AML-193 (cell line): ENCODE measurements at places on chromosomes 5 and 9.

DNA sequence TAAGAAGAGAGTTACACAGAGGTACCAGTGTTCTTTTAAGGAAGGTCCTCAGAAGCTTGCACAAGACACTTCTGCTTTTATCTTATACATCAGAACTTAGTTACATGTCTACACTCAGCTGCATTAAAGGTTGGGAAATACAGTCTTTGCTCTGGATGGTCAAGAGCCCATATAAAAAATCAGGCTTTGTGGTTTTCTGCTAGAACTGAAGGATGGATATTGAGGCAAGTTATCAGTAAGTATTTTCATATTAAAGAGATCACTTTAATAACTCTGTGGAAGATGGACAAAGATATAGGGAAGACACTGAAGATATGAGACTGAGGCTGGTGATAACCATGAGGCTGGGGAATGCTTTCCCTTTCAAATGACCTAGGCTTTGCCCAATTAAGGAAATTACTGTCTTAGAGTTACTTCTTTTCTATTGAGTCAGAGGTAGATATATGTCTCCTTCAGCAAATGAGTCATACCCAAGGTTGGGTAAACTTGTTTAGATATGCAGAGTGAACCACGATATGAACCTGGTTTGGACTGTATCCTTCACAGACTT is 87.0 kb upstream of the TNC start:
- DNase-seq = peak; percentile 3

DNA sequence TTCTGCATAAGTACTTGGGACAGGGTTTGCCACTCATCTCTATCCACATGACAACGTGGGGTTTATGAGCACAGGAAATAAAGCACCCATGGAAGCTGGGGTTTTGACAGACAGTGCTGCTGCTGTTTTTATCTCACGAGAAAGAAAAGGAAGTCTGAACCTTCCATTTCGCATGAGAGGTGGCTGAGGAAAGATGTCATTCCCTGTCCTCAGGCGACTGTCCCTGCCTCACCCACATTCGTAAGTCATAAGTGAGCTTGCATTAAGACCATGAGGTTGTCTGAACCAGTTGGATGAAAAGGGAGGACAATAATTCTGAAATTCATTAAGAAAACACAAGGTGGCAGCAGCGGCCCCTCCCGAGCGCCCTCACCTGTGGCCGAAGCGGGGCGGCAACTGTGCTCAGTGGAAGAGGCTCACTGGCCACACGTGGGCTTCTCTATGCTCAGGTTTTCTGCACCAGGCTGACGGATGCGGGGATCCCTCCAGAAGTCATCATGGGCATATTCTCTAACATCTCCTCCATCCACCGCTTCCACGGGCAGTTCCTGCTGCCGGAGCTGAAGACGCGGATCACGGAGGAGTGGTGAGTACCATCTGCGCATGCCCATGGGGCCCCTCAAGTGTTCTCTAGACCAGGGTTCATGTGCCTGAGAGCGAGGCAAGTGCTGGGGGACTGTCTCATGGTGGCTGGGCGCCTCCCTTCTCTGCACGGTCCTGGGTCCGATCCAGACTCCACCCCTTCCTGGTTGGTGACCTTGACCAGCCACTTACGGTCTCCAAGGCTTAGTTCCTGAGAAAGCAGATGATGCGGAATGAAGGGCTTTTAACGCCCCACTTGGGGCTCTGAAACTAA is 54.7 kb upstream of the SUSD3 start:
- DNase-seq = peak; percentile 20

GRCh38 chr5:136811551-136811950 is 446.2 kb upstream of the TRPC7 start:
- no peak for DNase-seq

DNA sequence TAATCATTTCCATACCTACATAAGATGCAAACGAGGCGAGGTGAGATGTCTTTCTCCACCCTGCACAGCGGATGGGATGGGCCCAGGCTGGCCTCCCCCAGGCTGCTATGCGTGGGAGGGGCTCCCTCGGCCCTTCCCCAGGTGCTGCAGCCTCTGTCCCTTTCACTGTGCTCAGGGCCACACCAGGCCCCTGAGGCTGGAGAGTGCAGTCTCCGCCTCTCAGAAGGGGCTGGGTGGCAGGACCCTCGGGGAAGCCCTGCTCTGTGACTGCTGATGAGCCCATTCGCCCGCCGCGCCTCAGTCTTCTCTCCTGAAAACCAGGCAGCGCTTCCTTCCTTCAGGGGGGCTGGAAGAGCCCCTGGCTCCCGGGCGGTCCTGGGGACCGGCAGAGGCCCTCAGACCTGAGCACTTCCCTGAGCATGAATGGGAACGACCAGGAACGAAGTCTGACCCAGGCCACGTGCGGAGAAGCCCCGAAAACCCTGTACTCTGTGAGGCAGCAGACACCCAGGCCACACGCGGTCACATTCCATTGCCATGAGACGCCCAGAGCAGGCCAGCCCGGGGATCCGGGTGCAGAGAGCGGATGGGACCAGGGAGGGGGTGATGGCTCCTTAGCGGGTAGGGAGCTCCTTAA is 21.9 kb upstream of the NOTCH1 start:
- DNase-seq = no peak

- no peak for DNase-seq
Observed at GRCh38 chr9:32867026-32867425, 83.7 kb downstream of the TMEM215 start.

- no peak for DNase-seq
Observed at GRCh38 chr5:180281706-180282105, 10.2 kb downstream of the MAPK9 start.

- DNase-seq = no peak
Observed at GRCh38 chr9:136092353-136092650, 2.8 kb downstream of the NACC2 start.

GRCh38 chr5:5933651-5934050 is 444.7 kb downstream of the MED10 start:
- no peak for DNase-seq

GRCh38 chr9:134433101-134433500 is 106.8 kb downstream of the RXRA start:
- DNase-seq = no peak

- no peak for DNase-seq
Observed at GRCh38 chr5:60671899-60672692, 27.9 kb downstream of the DEPDC1B start.

GRCh38 chr5:162956570-162956969 is 480.8 kb upstream of the CCNG1 start:
- no peak for DNase-seq

DNA sequence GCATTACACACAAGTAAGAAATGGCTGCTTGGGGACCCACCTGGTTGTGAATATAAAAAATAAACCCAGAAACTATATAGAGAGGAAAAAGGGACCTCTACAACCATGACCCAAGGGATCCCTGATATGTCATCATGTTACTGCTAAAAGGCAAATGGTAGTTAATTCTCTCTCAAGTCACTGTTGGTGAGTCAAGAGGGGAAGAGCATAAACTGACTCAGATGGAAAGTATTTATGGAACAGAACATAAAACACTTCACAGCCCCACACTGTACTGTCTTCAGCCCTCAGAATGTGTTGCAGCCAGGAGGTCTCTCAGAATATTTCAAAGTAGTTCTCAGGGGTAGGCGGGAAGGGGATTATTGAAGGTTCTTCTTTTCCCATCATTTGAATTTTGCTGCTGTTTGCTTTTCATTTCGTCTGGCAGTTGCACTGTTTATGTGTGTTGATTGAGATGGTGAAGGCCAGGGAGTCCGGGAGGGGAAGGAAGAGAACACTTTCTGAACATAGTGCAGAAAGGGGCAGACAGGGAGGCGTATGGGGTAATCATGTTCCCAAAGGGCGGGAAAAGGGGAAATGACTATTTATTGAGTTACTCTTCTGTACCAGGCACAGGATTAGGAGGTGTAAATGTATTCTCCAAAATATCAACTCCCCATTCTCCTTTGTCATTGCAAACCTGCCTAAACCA is 85.5 kb downstream of the TEK start:
- DNase-seq = no peak

DNA sequence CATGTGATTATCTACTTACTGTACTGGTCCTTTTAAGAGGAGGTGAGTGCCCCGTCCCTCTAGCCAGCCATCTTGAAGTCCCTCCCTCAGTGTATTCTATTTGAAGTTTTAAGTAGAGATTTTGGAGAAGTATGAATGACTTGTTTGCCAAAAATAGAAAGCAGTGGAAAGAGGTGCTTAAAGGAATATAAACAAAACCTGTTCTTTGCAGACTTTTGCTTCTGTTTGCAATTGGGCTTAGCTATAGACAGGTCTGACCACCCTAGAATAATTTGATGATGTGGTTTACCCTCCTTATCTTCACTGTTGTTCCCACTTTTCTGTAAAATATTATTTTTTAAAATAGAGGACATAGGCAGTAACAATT is 21.2 kb downstream of the OSMR start:
- DNase-seq = no peak

- DNase-seq = no peak
Observed at GRCh38 chr9:111197256-111197655, 132.8 kb downstream of the OR2K2 start.

DNA sequence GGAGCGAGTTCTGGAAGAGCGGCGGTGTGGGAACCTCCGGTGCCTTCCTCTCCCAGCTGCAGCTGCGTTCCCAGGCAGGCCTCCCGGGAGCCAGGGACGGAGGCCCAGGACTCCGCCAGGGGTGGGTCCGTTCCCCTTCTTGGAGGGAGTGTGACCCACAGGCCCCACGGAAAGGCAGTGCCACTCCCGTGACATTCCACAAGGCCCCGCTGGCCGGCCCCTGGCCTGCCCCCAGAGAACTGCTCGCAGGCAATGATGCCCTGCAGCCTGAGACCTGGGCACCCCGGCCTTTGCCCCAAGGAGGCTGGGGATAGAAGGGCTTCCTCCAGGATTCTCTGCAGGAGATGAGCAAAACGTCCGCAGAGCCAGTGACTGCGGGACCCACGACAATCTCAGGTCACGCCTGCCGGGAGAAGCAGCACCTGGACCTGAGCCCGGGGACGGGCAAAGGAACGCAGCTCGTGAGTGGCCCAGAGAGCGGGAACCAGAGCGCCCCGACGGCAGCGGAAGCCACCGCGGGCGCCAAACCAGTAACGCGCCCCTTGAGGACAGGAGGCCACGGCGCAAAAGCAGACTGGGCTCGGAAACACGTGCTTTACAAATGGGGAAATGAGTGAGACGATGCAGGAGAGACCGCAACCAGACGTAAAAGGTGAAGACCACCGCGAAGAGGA is 9.3 kb downstream of the OBP2B start:
- no peak for DNase-seq

DNA sequence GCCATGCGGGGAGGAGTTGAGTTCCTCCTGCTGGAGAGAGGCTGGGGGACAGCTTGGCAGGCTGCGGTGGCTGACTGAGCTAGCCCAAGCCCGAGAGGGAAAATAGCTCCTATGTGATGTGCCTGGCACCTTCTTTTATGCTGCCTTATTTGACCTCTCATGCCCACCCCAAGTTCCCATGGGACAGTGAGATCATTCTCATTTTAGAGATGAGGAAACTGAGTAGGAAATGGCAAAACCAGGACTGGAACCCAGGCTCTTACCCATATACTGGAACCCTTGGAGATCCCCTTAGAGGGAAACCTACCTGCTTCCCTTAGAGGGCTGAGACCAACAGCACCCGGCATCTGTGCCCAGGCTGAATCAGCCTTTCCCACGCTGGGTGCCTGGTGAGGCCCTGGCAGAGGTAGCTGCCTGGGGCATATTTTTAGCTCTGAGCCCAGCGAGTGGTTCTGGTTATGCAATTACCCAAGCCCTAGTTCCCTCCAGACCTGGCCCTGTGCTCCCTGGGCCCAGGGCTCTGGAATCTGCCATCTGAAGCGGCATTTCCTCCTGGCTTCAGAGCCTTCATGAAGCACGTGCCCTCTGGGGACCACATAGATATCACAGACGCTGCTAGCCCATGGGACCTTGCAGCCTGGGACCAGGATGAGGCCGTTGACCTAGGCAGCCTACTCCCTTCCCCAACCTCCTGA is 23.6 kb downstream of the COL27A1 start:
- DNase-seq = no peak

DNA sequence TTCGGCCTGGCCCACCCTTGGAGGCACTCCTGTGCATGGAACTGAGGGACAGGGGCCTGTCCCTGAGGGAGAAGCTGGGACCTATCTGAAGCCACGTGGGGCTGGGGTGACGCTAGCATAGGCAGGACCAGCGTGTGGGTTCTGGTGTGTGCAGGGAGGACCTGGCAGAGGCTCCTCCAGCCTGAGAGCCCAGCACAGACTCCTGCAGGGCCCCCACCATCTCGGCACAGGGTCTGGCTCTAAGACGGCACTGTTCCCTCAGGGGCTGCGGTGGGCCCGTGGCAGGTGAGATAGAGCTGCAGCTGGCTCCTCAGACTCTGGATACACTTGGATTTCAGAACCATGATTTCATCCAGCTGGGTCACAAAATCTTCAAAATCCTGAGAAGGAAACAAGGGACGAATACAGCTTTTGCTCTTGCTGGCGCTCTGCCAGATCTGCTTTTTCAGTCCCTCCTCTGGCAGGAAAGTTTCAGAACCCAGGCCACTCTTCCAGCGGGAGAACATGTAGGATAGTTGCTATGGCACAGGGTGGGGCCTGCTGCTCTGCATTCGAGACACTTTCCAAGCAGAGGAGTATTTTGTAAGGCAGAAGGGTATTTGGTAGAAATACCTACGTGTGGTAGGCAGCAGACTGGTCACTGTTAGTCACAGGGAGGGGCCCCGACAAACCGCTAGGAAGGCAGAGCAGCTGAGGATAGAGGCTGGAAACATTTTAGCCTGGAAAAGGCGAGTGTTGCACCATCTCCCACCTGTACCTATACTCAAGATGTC is 74.7 kb downstream of the KIF24 start:
- DNase-seq = no peak

DNA sequence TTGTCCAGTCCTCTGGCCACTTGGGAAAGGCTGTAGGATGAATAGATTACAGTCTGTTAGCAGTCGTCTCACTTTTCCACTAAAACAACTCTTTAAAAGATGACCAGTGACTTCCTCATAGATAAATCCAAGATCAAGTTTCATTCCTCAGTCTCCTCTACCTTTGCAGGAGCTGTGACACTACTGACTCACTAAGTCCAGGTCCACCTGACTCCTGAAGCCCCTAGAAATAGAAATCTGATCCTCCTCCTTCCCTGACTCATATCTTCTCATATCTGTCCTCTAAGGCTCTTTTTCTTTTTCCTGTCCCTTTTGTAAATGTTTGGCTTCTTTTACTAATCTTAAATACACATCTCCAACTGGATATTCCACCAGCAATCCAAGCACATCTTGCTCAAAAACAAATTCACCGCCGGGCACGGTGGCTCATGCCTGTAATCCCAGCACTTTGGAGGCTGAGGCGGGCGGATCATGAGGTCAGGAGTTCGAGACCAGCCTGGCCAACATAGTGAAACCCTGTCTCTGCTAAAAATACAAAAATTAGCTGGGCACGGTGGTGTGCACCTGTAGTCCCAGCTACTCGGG is 2.6 kb downstream of the CCDC125 start:
- no peak for DNase-seq

DNA sequence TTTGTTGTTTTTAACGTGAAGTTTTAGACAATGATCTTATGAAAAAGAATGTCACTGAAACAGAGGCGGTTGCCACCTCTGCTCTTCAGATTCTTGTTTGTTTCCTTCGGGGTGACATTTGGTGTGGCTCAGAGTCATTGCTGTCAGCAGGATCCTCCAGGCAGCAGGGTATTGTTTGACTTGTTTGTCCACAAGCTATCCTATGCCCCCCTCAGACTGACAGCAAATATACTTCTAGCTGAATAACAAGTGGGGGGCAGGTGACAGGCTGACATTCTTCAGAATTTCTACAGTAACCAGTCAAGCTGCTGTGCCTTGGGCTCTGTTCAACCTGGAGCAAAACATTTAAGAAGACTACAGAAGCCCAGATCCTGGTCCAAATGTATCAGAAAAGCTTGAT is 383.3 kb downstream of the YTHDC2 start:
- DNase-seq = no peak

GRCh38 chr5:110812639-110813038 is 73.8 kb downstream of the SLC25A46 start:
- no peak for DNase-seq
